ENCODE measurements at places on chromosomes 11 and 22.

GRCh38 chr11:133720951-133721350 is 124.4 kb downstream of the SPATA19 start:
- DNase-seq = no peak

GRCh38 chr11:106491751-106492150 is 414.3 kb downstream of the AASDHPPT start:
- no peak for DNase-seq

GRCh38 chr22:43827926-43828724 is 16.0 kb upstream of the EFCAB6 start:
- no peak for DNase-seq

- DNase-seq = no peak
These were observed 640 bp upstream of the KCNA4 start for GRCh38 chr11:30017445-30017895.

- DNase-seq = no peak
These were observed 16.8 kb upstream of the GLYATL1 start for GRCh38 chr11:58922479-58922878.

- DNase-seq = no peak
These were observed 76.0 kb upstream of the WNT7B start for GRCh38 chr22:46052801-46053562.

DNA sequence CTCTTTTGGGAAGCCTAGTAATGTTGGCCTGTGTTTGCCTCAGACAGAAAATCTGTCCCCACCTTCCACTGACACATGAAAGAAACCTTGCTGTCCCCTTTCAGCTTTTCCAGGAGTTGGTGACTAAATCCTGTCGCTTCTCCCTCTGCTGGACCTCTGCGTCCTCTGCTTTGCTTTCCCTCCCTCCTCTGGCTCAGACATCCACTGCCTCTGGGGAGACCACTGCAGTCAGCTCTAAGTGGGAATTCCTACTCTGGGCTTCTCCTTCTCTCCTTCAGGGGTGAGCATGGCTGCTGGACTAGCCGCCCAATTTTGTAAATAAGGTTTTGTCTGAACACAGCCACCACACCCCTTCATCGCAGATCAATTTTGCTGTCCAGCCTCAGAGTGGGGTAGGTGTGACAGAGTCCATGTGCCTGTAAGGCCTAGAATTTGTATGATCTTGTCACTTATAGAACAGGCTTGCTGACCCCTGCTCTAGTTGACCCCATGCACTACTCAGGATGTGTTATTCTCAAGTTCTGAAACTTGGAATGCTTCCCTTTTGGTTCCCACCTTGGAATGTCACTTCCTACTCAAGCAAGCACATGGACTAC is 23.0 kb downstream of the LRRC74B start:
- DNase-seq = no peak

All from NCI-H2081 (cell line).